ENCODE measurements at places on chromosomes 16 and 17. TPM values are rescaled to one million over a fixed set of nuclear protein-coding genes. Genes with fewer than 3 reads are reported as not detected.

The SYCE1L gene
- 4.3 TPM for polyA plus RNA-seq

The SEPTIN12 gene
- not detected for polyA plus RNA-seq

DNA sequence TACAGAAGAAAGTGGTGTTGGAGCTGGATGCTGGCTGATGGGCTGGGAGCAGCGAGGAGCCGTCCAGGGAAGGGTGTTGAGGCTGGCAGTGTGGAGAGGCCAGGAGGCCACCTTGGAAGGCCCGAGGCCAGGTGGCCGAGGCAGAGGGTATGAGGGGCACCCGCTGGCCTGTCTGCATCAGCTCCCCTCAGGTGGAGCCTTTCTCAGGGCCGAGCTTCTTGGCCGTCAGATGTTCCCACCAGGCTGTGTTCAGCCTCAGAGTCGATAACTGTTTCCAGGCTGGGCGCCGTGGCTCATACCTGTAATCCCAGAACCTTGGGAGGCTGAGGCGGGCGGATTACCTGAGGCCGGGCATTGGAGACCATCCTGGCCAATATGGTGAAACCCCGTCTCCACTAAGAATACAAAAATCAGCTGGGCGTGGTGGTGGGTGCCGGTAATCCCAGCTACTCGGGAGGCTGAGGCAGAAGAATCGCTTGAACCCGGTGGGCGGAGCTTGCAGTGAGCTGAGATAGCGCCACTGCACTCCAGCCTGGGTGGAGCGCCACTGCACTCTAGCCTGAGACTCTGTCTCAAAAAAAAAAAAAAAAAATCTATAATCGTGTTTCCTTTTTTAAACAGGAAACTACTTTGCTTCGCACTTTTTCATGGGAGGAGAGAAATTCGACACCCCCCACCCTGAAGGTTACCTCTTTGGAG is 25.3 kb downstream of the MGRN1 start:
- H3K4me1 ChIP-seq: peaks cover 18% of the 10 kb centered on the region
- peaks cover 15% of the 10 kb centered on the region for H3K36me3 ChIP-seq
- no peak for DNase-seq
- no peaks in the 10 kb centered on the region for H3K27me3 ChIP-seq
- H3K4me3 ChIP-seq: no peak overlapping the region

DNA sequence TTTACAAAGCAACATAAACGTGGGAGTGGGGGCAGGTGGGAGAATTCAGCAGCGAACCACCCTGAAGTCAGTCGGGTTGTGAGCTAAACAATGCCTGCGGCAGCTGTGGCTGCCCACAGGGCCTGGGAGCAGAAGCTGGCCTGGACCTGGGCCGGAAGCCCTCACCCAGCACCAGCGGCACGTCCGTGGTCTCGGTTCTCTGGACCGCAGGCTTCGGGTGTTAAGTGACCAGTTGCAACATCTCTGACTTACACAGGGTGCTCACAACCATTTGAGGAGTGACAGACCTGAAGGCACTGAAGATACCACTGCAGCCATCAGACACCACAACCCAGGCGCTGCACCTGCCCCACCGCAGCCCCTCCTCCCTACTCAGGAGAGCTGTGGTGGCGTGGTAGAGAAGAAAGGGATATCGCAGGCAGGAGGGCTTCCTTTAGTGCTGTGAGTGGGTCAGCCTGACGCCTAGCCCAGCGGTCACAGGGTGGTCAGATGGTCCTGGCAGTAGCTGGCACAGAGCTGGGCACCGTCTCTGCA is 33.8 kb downstream of the CBFA2T3 start:
- no peaks in the 10 kb centered on the region for H3K36me3 ChIP-seq
- no peak overlapping the region for H3K27ac ChIP-seq
- peaks cover 5% of the 10 kb centered on the region for H3K4me1 ChIP-seq
- H3K4me3 ChIP-seq: no peak overlapping the region
- no peak for DNase-seq

GRCh38 chr17:36727577-36727976 is 126.2 kb downstream of the MRM1 start:
- H3K4me1 ChIP-seq: no peaks in the 10 kb centered on the region
- no peaks in the 10 kb centered on the region for H3K36me3 ChIP-seq
- no peak overlapping the region for H3K27ac ChIP-seq
- H3K27me3 ChIP-seq: no peaks in the 10 kb centered on the region

DNA sequence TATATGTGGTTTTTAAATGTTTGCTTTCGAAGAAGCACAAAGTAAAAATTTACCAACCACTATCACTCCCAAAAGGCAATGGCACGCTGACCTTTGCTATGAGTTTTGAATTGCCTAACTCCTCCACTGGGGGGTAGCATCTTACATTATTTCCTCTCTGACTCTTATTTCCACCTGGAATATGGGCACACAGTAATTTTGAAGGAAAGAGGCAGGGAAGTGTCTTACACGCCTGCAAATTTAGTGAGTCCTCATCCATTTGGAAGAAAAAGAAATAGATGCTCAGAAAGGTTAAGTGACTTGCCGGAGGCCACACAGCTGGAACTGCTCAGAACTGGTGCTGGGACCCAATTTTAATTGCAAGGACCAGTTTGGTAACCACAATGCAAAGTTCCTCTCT is 29.9 kb upstream of the IRX6 start:
- no peak overlapping the region for H3K4me3 ChIP-seq
- no peaks in the 10 kb centered on the region for H3K36me3 ChIP-seq
- DNase-seq: no peak
- H3K4me1 ChIP-seq: no peaks in the 10 kb centered on the region
- H3K27ac ChIP-seq: no peak overlapping the region

DNA sequence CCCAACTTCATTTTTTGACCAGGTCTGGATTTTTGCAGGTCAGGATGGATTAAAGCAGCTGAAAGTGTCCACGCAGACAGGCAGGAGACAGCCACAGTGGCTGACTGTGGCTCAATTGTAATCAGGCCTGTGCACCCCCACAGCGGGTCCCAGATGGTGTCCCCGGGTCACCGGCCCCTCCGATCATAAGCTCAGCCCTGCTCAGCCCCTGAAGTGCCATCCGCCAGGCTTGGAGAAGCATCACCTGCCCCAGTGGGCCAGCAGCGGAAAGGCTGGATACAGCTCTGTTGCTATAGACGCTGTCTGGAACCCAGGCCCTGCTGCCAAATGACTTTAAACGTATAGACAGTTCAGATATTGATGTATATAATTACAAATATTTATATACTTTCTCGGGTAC is 60.6 kb downstream of the RPH3AL start:
- no peak overlapping the region for H3K27ac ChIP-seq
- H3K4me3 ChIP-seq: no peak overlapping the region
- no peaks in the 10 kb centered on the region for H3K36me3 ChIP-seq
- no peaks in the 10 kb centered on the region for H3K27me3 ChIP-seq
- DNase-seq: no peak
- H3K4me1 ChIP-seq: no peaks in the 10 kb centered on the region

DNA sequence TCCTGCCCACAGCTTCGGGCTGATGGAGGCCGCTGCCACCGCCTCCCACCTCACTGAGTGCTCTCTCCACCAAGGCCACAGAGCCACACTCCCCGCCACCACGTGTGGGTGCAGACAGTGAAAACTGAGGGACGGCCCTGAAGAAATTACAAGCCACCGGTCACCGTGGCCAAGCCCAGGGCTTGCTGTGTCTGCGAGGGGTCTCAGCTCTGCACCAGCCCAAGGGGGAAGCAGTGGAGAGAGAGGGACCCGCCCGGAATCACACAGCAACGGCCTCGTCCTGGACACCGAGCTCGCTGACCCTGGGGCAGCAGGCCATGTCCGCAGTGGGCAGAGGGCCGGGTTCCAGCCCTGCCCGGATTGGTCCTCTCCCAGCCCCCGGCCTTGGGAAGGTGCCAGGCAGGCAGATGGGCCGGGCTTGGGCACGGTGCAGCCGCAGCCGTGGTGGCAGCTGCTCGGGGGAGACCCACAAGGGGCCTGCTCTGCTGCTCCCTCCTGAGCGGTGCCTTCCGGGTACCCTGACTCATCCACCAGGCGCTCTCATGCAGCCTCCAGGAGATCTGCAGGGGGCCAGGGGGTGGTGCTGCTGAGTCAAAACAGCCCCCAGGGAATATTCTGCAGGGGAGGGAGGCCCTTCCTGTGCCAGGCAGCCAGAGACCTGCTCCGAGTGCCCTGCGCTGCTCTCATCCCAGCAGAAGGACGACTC is 52.0 kb downstream of the CBFA2T3 start:
- H3K27me3 ChIP-seq: no peaks in the 10 kb centered on the region
- H3K4me3 ChIP-seq: peak overlapping the region; percentile 8
- H3K27ac ChIP-seq: peak overlapping the region; percentile 93
- H3K36me3 ChIP-seq: no peaks in the 10 kb centered on the region

DNA sequence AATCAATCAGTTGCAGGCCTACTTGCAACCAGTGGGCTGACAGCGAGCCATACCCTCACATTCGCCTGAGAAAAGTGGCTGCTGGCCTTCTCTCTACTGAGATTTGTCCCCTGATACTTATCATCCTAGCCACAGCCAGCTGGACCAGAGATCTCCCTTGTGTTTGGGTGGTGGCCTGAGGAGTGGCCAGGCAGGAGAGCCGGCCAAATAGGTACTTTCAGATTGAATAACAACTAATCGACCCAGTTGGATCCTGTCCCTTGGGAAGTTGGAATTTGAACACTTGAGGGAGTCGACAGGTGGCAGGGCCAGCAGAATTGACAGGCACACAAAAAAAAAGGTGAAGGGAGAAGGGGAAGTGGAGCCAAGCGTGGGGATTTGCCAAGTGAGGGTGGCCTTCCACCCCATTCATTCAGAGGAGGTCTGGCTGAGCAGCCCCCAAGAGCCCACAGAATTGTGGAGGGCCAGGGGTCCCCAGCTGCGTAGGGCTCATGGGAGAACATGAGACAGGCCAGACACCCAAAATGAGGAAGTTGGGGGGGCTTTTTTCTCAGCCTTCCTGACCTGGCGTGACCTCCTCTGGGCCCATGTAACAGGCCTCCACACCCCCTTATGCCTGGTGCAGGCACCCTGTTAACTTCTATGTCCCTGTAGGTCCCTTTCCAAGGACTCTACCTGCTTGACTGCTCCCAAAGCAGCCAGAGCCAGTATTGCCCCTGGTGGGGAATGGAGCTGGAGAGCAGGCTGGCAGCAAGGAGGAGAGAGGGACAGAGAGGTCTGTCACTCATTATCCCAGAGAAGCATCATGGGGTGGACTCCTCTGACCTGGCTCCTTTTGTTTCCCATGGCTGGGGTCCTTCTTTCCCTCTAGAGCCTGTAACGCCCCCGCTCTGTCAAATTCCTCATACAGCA is 2.9 kb upstream of the RANGRF start:
- peaks cover 20% of the 10 kb centered on the region for H3K4me1 ChIP-seq
- no peaks in the 10 kb centered on the region for H3K27me3 ChIP-seq
- H3K36me3 ChIP-seq: no peaks in the 10 kb centered on the region
- H3K27ac ChIP-seq: no peak overlapping the region
- H3K4me3 ChIP-seq: no peak overlapping the region

- H3K27me3 ChIP-seq: no peaks in the 10 kb centered on the region
- H3K36me3 ChIP-seq: no peaks in the 10 kb centered on the region
- H3K27ac ChIP-seq: no peak overlapping the region
- no peak overlapping the region for H3K4me3 ChIP-seq
- DNase-seq: no peak
Observed at GRCh38 chr16:6081320-6081976, 983.9 kb upstream of the EEF2KMT start.

GRCh38 chr17:11901931-11902330 is 95.3 kb downstream of the ZNF18 start:
- no peak overlapping the region for H3K4me3 ChIP-seq
- no peak overlapping the region for H3K27ac ChIP-seq
- H3K36me3 ChIP-seq: no peaks in the 10 kb centered on the region
- no peak for DNase-seq
- H3K4me1 ChIP-seq: no peaks in the 10 kb centered on the region

DNA sequence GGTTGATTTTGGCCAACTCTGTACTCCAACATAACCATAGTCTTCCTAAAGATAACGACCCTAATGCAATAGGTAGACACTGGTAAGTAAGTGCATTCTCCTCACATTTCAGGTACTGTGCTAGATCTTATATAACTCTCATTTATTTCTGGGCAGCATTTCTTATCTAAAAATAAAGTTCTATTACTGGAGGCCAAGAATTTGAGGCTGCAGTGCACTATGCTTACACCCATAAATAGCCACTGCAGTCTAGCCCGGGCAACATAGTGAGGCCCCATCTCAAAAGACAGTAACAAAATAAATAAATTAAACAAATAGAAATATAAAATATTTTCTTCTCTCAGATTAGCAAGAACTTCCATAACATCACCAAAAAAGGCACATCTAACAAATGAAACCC is 12.7 kb downstream of the CLEC3A start:
- H3K4me1 ChIP-seq: no peaks in the 10 kb centered on the region
- no peak for DNase-seq
- H3K4me3 ChIP-seq: no peak overlapping the region
- H3K36me3 ChIP-seq: no peaks in the 10 kb centered on the region
- no peaks in the 10 kb centered on the region for H3K27me3 ChIP-seq

All from pancreas (tissue), 10 donors.